ENCODE measurements at places on chromosomes 4 and X.

DNA sequence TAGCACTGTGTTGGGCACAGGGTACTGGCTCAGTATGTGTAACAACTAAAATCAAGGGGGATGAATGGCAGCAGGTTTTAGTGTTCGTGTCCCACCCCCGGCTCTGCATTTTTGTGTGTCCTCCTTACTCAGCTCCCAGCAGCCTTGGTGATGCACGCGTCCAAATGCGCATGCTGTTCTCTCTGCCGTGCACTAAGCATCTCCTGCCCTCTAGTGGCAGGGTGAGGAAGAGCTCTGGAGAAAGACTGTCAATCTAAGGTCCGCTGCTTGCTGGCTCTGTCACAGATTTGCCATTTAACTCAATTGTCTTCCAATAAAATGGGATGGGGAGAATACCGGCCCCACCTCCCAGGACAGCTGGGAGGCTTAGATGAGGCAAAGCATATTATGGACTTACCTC lies 61.4 kb downstream of the WFS1 start:
- no peak for DNase-seq

- no peak for DNase-seq
These were observed 64.6 kb upstream of the MTM1 start for GRCh38 chrX:150503898-150504219.

DNA sequence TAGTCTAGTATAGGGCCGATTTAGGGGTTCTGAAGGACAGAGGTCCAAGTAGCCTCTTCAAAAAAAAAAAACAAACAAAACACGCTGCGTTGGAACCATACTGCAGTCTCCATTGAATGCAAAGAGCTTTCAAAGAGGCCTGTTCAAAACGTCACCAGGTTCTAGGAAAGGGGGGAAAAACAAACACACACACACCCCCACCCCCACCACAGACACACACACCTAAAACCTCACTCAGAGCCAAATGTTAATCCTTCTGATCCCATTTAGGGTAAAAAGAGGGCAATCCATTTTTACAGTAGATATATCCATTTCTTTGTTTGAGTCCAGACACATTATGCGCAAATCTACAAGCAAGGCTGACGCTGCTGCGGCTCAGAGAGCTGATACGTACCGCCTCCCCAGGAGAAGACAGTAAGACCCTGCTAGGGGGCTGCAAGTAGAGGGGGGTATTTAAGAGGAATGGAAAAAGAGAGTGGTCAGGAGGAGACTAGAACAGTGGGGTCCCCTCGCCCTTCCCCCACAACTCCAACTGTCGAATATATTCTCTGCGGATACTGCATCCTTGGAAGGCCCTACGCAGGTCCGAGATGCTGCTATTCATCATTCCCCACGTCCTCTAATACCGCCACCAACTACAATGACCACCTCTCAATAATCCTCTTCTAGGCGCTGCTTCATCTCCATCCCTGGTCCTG lies 1.3 kb downstream of the NKRF start:
- DNase-seq = no peak

GRCh38 chr4:83180431-83180968 lies 66.0 kb upstream of the PLAC8 start:
- DNase-seq = no peak

DNA sequence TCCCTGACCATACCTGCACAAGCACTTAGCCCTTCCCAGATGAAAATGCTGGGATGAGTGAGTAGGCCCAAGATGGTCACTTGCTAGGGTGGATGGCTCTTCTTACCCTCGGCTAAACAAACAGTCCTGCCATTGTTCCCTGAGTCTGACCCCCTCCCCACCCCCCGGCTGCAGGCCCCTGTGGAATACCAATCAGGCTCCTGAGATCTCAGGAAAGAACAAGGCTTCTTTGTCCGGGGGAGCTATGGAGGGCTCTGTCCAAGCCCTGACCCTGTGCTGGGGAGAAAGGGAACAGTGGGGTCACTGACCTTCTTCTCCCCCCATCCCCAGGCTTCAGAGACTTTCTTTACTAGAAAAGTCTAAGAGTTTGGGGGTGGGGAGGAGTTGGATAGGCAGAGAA lies 6.0 kb downstream of the PLP1 start:
- no peak for DNase-seq

DNA sequence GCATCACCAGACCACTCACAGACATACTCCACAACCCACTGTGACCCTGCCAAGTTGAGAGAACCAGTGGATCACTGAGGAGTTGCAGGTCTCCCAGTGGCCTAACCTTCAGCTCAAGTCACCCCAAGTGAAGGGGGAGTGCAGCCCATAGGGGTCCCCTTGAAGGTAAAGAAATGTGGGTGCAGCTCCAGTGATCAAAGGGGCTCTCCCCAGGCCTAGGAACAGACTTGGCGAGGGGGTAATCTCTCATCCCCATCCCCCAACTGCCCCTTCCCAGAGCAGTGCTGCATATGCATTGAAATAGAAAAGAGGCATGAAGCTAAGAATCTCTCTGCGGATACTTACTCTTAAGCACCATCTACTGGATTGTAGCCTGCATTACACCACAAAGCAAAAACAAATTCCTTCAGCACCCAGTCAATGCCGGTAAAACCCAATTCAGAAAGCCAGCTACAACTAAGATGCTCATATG lies 27.0 kb downstream of the MAGEE1 start:
- DNase-seq = no peak

DNA sequence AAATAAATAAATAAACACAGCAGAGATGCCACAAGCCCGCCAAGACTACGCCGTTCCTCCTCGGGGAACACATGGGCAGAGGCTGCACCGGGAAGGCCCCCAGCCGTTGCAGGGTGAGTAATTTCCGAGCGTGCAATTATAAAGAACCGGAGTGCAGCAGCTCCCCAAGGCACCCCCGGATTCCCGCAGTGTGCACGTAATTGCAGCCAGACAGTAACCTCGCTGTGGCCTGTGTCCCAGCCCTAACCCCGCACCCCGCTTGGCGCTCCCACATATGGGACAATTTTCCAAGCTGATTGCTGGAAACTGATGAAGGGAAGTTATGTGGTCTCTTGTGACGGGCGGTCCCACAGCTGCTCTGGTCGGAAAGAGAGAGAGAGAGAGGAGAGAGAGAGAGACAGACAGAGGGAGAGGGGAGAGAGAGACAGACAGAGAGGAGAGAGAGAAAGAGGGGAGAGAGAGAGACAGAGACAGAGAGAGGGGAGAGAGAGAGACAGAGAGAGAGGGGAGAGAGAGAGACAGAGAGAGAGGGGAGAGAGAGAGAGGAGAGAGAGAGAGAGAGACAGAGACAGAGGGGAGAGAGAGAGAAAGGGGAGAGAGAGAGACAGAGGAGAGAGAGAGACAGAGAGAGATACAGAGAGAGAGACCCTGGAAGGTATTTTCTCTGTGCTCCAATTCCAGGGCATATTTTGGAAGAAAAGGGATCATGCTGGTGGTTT lies 275.4 kb downstream of the SHOX start:
- DNase-seq = no peak

DNA sequence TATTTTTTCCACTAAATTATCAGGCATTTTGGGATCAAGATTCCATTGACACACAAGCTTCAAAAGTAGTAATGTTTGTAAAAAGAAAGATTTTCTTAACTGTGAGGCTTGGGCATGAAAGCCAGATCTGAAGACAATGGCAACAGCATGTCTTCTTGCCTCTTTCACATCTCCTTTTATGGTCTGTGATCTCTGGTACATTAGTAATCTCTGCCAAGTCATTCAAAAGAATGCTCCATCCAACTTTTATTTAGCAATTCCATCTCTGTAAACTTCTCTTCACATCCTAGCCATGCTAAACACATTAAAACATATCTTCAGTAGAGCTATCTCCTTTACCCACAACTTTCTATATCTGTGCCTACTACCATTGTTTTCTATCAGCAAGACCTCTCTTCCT lies 465.4 kb downstream of the FAT4 start:
- no peak for DNase-seq

Measured in activated CD8-positive, alpha-beta memory T cell treated with anti-CD3 and anti-CD28 coated beads for 24 hours (primary cell).